CD4-positive, alpha-beta T cell treated with Interferon gamma for 1 hour (primary cell): ENCODE measurements at places on chromosomes 7 and 10.

DNA sequence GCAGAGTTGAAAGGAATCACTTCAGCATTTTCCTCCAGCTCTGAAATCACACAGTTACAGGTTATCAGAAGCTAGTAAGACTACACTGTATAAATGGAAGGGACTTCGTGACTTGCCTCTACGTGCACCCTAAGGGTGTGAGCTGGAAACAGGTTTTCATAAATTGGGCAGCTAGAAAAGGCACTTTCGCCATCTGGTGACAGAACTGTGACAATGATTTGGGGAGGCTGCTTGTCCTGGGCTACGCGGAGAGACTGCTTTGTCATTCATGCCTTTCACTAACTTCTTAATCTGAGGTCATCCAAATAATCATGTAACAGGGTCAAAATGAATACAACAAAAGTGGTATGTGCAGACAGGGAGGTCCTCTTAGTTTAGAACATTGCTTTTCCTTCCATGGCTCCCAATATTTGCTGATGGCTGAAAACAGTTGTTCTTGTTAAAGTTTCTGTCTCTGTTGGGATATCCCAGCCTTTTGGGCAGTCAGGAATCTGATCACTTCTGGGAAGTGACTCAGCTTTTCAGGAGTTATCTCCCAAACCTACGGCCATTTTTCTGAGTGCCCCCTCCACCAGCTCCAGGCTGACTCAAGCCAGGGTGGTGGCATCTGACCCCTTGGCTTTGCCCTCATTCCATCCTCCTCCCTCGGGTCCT, 17.8 kb downstream of the VWC2 start:
- no peak for DNase-seq

DNA sequence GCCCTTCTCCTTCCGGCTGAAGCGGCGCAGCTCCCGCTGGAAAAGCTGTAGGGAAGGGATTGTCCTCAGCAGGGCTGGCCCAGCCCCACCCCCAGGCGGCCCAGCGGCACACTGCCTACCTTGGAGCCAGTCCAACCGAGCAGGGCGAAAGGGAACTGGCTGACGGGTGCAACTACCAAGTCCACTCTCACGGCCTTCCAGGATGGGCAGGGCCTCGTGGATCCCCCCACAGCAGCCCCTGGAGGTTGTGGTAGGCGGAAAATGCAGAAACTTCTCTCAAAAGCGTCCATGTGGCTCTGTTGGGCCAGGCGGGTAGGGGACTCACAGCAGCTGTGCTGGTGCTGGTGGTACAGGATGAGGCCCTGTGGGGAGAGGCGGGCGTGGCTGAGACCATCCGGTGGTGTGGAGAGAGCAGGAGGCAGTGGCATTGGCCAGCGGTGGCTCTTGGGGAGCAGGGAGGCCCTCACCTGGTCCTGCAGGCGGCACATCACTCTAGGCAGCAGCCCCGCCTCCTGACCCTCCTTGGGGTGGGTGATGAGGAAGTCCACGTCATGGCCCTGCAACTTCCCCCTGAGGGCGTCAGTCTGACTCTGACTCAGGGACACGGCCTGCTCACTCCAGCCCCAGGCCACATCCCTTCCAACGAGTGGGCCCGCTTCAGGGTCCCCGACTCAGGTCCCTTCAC, 8.4 kb upstream of the PGAM2 start:
- DNase-seq = peak; percentile 84

DNA sequence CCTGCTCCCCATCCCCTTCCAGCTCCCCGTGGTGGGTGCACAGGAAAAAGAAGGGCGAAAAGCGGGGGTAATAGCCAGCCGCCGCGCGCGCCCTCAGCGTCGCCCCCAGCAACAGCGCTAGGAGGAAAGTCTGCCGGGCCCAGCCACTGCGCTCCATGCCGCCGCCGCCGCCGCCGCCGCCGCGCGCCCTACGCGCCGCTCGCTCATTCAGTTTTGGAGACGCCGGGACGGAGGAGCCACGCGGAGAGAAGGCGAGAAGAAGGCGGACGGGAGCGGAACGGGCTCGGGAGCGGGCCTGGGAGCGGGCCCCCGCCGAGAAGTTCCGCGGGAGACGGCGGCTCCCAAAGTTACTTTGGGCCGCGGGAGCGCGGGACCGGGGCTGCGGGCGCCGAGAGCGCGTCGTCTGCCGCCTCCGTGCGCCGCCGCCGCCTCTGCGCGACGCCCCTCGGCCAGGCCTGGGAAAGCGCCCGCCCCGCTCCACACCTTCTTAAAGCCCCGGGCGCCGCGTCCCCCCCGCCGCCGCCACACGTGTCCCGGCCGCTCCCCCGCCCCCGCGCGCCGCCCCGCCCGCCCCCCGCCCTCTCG, at the start of gene RELN:
Gene RELN (minus strand): TSS at position 459 of the 585 bp plus-strand sequence. CDS start 302 bp downstream, at position 157.
- DNase-seq = no peak

- DNase-seq = no peak
Measured at GRCh38 chr10:42454313-42454712, 184.1 kb downstream of the ZNF33B start.

- DNase-seq = no peak
Measured at GRCh38 chr7:25181532-25181931, 46.8 kb downstream of the NPVF start.

- DNase-seq = no peak
Measured at GRCh38 chr10:56091872-56092271, 269.2 kb downstream of the ZWINT start.

DNA sequence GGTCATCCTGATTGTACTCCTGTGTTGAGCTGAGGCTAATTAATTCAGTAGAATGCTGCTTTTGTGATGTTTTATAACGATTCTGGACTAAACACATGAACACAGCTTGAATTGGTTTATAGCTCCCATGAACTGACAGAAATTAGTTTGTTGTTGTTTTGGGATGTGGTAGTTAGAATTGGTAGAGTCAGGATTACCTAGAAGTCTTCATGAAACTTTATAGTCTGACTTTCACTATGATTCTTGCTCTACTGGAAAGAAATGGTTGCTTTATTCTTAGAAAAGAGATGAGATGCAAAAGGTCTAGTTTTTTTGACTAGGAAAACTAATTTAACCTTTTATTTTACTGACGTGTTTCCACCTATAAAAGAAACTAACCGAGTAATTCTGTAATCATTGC, 23.4 kb upstream of the TRUB1 start:
- no peak for DNase-seq

DNA sequence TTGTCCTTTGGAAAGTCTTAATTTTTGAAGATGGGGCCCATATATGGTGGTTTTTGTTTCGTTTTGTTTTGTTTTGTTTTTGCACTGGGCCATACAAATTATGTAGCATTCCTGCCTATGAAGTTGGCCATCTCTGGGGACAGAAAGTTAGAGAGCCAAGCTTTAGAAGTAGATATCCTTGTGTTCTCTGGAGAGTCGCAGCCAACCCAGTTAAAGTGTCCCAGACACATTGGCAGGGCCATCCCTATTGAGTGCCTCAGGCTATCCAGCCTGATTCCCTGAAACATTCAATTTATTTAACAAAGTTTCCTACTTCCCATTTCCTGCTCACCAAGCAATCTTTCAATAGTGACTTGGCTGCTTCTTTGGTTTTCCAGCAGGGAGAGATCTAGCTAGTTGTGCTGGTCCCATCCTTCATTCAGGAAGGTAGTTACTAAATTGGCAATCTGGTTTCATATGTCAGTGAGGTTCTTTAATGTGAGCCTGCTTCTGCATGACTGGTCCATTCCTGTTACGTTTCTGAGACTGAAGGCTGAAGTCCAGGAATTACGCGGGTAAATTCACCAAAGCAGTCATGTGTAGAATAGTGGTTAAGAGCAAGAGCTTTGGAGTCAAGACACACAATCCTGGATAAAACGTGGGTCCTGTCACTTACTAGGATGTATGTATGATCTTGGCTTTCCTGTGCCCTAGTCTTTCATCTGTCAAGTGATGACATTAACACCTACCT, 49.3 kb upstream of the HBP1 start:
- DNase-seq = no peak

GRCh38 chr10:7486528-7486927, 75.7 kb upstream of the SFMBT2 start:
- DNase-seq = no peak

DNA sequence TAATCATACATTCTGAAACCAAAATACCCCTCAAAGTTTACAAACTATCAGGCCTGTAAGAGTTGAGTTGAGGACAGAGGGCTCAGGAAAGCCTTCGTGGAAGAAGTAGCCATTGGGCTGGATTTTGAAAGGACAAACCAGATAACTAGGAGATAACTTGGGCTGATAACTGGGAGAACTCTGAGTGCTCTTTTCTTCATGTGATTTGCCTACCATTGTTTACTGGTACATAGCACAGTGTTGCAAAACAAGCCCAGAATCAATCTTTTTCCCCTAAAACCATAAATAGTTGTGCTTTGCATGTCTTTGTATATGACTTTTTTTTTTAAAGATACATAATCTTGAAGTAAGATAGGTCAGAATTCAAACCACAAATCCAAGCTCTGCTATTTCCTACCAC, 106.7 kb upstream of the ITGB1 start:
- no peak for DNase-seq

- DNase-seq = no peak
Measured at GRCh38 chr10:58001159-58001558, 266.5 kb downstream of the IPMK start.

DNA sequence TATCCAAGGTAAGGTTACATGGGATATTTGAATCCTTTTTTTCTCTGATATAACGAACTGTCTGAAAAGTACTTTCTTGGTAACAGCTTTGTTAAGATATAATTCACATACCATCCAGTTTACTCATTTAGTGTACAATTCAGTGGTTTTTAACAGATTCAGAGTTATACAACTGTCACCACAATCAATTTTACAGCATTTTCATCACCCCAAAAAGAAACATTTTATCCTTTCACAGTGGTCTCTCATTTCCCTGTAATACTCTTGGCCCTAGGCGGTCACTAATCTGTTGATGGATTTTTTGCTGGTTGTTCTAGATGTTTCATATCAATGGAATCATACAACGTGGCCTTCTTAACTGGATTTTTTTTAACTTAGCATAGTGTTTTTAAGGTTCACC, 91.6 kb downstream of the GLCCI1 start:
- no peak for DNase-seq

DNA sequence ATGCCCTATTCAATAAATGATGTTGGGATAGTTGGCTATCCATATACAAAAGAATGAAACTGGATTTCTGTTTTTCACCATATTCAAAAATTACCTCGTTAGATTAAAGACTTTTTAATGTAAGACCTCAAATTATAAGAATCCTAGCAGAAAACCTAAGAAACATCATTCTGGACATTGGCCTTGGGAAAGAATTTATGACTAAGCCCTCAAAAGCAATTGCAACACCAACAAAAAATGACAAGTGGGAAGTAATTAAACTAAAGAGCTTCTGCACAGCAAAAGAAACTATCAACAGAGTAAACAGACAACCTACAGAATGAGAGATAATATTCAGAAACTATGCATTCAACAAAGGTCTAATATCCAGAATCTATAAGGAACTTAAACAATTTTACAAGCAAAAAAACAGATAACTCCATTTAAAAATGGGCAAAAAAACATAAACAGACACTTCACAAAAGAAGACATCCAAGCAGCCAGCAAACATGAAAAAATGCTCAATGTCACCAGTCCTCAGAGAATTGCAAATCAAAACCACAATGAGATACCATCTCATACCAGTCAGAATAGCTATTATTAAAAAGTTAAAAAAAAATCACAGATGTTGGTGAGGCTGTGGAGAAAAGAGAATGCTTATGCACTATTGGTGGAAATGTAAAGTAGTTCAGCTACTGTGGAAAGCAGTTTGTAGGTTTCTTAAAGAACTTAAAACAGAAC, 309.8 kb downstream of the AHR start:
- no peak for DNase-seq

DNA sequence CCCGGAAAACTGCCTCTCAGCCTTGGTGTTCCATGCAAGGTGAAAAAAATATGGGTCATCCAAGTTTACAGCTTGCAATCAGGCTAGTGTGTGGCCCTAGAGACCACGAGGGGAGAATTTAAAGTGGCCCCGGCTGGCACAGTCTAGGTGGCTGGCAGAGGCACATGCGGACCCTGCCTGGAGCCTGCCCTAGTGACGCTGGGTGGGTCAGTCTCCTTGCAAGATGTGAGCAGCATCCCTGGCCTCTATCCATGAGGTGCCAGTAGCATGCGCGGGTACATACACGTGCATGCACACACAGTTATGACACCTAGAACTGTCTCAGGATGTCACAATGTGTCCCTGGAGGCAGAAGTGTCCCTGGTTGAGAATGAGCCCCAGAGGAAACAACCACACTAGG, 22.4 kb upstream of the ZNF716 start:
- no peak for DNase-seq
